HT-29 (cell line): ENCODE measurements at places on chromosomes 6 and 20. TPM values are rescaled to one million over a fixed set of nuclear protein-coding genes. Genes with fewer than 3 reads are reported as not detected.

GRCh38 chr20:53337390-53338101 is 256.1 kb downstream of the ZNF217 start:
- no peak for DNase-seq

- DNase-seq, result peak; percentile 37
Measured at GRCh38 chr6:17610835-17611234, 10.7 kb downstream of the FAM8A1 start.

DNA sequence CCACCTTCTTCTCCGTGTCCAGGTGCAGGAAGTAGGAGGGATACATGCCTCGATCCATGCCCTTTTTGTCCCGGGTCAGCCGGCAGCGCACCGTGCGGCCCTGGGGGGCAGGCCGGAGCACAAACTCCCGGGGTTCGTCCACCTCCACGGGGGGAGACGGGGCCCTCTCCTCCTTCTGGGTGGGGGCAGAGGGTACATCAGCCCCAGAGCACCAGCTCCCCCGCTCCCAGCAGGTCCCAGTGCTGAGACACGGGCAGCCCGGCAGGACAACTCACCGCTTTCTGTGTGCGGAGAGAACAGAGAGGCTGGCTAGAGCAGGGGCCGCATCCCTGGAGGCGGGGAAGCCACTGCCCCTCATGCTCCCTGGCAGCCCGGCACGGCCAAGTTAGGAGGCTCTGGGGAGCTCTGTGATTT is 6.7 kb downstream of the TULP1 start:
- no peak for DNase-seq

DNA sequence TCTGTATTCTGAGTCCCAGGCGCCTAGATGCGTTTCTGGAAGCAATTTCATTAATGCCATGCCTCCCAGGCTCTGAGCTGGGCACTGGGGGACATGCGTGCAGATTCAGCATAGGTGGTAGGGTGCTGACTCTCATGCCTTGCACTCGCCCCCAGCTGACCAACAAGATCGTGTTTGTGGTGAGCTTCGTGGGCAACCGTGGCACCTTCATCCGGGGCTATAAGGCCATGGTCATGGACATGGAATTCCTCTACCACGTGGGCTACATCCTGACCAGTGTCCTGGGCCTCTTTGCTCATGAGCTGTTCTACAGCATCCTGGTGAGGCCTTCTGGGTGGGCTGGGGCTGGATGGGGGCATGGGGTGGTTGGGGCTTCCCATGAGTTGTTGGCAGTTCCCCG is 21.6 kb downstream of the UQCC2 start:
- no peak for DNase-seq

DNA sequence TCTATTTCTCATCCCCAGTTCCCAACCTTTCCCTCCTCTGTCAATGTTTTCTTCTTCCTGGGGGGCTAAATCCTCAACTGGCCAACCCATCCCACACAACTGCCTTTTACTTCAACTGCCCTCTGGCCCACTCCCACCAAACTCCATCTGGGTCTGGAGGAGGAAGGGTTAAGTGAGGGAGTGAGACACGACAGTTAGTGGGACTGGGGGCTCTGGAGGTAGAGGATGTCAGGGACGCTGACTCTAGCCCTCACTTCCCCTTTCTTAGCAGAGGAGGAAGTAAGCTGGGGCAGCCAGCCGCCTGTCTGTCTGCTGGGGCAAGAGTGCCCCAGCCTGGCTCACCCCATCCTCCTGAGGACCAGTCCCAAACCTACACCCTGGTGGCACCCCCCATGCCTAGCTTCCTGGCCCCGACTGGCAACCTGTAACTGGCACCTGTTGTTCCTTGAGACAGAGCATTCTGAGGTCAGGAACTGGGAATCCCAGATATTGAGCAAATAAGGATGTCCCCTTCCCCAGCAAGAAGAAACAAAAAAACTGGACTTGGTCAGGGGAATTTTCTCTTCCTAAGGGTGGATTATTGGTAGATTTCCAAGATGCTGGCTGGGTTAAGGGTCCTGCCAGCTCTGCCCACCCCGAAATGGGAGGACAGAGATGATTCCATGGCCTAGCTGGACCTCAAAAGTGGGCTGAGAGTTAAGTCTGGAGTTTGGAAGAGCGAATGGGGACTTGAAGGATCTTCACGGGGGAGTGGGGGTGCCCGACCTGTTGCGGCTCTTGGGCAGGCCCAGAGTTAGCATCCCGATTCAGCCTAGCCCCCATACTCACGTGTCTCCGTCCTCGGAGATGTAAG is 971 bp downstream of the NFKBIE start:
- no peak for DNase-seq

DNA sequence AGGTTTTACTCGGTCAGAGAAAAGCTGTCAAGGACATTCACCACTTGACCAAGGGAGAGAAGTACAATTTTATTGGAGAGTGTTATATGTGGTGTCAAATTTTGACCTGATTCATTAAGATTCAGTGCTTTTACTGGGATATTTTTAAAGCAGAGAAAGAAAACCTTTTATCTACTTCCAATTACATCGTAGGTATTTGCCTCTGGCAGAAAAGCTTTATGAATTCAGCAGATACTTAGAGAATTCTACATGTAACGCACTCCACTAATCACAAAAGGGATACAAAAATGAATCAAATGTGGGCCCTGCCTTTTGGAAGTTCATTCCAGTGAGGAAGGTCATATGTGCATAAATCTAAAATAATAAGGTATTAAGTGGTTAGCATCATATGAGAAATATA is 133.7 kb downstream of the STXBP5 start:
- no peak for DNase-seq

MYT1 gene
- 2.8 and 5.8 TPM in 2 replicates for total RNA-seq

NRN1 gene
- 0.39 TPM in 1 of 2 replicates, not detected in the other for total RNA-seq

ZNF512B gene
- 0.34 and 0.38 TPM in 2 replicates for total RNA-seq
